HFFc6 (cell line): ENCODE measurements at places on chromosomes 5 and 9. TPM values are rescaled to one million over a fixed set of nuclear protein-coding genes. Genes with fewer than 3 reads are reported as not detected.
A peak's percentile ranks its signal among the peaks of the same experiment; 100 is the strongest.

PHYKPL gene
- 18.7 and 21.8 TPM in 2 replicates for total RNA-seq

DNA sequence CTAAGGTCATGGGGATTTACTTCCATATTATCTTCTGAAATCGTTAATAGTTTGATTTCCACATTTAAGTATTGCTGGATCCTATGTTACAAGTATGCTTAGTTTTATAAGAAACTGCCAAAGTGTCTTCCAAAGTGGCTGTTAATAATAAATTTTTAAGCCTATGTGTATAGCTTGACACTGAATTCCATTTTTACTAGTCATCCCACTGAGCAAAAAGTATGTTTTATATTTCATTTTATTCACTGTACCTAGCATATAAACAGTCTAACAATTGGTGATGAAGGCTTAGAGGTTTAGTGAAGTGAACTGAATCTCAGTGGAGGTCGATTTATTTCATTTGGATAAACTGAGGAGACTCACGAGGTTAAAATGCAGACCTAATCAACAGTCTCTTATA lies 174.6 kb downstream of the ADAMTS6 start:
- no peak for DNase-seq

- DNase-seq, result peak; percentile 36
Measured at GRCh38 chr5:143695244-143695864, 116.6 kb upstream of the HMHB1 start.

GRCh38 chr9:116163293-116164055 lies 9.9 kb downstream of the PAPPA start:
- DNase-seq, result no peak
